AG10803 (cell line): ENCODE measurements at places on chromosomes 7 and 10.

- DNase-seq = no peak
Observed at GRCh38 chr10:128314686-128315085, 188.5 kb upstream of the MKI67 start.

DNA sequence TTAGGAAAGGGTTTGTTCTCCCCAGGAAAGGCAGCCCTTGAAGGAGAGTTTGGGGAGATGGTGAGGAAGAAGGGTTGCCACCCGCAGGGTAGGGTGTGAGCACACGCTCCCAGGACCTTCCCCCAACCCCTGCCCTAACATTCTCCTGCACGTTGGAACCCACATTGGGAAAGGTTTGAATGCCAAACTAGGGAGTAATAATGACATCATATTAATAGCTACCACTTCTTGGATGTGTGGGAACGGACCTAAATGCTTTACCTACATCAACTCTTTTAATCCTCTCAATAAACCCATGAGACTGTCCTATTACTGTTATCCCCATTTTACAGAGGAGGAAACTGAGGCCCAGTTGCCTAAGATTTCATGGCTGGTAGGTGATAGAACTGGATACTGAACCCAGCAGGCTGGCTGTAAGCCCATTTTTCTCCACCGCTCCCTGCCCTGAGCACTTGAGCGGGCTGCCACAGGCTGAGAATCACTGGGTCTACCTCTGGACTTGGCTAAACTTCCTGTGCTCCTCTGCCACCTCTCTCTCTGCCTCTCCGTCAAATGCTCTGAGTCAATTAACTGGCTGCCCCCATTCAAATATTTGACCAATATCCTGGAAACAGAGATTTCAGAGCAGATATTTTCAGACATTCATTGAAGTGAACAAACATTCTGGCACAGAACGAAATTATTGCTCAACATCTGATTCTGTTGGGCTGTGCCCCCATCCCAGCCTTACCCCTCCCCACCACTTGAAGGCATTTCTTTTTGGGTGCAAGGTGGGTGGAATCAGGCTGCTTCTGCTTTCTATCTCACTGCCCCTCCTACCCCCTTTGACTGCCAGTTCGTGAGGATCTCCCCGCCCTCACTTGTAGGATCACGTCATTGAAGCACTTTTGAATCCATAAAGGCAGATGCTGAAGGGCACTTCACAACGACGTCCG lies 129.7 kb downstream of the C10orf105 start:
- DNase-seq = no peak

GRCh38 chr10:96501985-96502384 lies 11.7 kb downstream of the TLL2 start:
- DNase-seq = no peak

DNA sequence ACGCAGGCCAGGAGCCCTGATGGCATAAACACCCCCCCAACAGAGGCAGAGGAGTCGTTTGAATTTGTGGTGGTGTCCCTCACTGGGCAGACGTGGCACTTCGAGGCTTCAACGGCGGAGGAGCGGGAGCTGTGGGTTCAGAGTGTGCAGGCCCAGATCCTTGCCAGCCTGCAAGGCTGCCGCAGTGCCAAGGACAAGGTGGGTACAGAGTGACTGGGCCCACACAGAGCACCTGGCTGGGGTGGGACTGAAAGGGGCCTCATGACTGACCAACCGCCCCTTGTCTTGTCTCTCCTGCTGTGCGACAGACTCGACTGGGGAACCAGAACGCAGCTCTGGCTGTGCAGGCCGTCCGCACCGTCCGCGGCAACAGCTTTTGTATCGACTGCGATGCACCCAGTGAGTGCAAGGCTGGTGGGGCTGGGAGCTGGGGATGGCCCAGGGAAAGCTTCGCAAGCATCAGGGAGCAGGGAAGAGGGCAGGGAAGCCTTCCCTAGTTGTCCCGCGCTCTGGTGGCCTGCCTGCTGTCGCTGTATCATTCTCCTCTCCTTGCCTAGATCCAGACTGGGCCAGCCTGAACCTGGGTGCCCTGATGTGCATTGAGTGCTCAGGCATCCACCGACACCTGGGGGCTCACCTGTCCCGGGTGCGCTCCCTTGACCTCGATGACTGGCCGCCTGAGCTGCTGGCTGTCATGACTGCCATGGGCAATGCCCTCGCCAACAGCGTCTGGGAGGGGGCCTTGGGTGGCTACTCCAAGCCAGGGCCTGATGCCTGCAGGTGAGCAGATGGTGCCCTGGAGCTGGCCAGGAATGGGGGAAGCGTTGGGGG lies 25.4 kb downstream of the GBX1 start:
- DNase-seq = no peak

DNA sequence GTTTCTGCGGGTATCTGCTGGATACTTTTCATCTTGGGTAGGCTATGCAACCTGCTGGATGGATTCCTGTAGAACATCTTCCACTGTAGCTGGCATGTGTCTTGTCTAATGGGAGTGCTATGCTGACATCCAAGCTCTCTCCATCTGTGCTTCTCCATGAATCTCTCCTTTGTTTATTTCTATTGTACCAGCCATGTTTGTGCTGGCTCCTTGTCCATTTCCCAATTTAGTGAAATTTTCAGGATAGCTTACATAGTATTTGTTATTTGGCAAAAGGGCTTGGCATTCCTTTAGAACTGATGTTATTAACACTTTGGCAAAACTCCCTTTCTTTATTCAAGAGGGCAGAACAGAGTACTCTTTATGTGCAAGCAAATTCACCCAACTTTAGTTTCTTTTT lies 198.0 kb downstream of the CSTF2T start:
- DNase-seq = peak; percentile 82

- no peak for DNase-seq
Observed at GRCh38 chr7:70733090-70733489, 398.9 kb upstream of the GALNT17 start.

- no peak for DNase-seq
Observed at GRCh38 chr10:121307411-121307980, 290.7 kb downstream of the FGFR2 start.

GRCh38 chr7:136116186-136116585 lies 139.0 kb upstream of the MTPN start:
- no peak for DNase-seq
